Panc1 (cell line): ENCODE measurements at places on chromosomes 7 and 10.

- no peak for DNase-seq
Measured at GRCh38 chr10:48456361-48456804, 148.5 kb downstream of the ARHGAP22 start.

DNA sequence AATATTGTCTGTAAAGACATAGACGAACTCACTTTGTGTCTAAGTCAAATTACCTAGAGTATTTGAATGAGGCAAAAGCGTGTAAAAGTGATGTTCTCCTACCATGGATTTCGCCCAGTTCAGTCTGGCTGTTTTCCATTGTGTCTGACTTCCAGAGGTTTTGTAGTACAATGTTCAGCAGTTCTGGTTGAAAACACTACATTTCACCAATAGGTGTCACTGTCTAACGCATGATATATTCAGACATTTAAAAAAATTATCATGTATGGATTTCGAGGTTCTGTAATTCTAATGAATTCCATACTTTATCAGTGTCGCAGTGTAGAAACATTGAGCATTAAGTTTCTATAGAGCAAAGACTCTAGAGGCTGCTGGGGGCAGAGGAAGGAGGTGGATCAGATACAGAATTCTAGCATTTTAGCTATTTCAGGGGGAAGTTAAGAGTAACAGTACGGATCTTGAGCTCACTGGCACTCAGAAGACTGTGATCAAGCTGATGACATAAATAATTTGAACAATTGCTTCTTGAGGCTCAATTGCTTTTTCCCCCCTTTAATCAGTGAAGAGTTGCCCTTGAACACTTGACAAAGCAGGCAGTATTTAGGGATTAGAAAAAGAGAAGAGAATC is 196.9 kb upstream of the RHOBTB1 start:
- DNase-seq: peak; percentile 67

- DNase-seq: no peak
Measured at GRCh38 chr10:102347236-102347828, 48.2 kb upstream of the NFKB2 start.

GRCh38 chr10:60008816-60009215 is 102.5 kb upstream of the CCDC6 start:
- no peak for DNase-seq

DNA sequence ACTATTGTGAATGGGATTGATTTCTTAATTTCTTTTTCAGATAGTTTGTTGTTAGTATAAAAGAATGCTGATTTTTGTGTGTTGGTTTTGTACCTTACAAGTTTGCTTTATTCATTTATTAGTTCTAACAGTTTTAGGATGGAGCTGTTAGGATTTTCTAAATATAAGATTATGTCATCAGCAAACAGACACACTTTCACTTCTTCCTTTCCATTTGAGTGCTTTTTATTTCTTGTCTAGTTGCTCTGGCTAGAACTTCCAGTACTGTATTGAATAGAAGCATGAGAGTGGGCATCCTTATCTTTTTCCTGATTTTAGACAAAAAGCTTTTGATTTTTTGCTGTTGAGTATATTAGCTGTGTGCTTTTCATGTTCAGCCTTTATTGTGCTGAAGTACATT is 81.5 kb downstream of the DNAH11 start:
- DNase-seq: no peak

- no peak for DNase-seq
Measured at GRCh38 chr10:30828680-30829079, 199.1 kb upstream of the LYZL2 start.

GRCh38 chr7:109782806-109783205 is 1213.1 kb downstream of the DNAJB9 start:
- no peak for DNase-seq

GRCh38 chr7:45718464-45719330 is 144.5 kb downstream of the ADCY1 start:
- no peak for DNase-seq

DNA sequence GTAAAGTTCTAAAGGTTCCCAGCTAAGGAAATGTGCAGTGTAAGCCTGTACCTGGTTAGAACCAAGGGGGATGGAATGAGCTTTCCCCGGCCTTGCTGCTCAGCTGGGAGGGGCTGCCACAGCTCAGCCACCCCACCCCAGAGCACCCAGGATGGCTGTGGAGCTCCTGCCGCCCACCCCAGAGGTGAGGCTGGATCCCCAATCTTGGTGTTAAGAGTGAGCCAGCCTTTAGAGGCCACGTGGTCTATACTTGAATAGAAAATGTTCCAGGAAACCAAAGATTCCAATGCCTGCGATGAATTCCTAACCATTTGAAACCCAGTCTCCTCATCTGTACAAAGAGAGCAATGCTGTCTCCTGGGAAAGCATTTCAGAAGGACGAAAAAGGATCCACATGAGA is 16.5 kb downstream of the DIP2C start:
- DNase-seq: no peak

- DNase-seq: no peak
Measured at GRCh38 chr7:152144557-152145245, 119.2 kb downstream of the GALNT11 start.

DNA sequence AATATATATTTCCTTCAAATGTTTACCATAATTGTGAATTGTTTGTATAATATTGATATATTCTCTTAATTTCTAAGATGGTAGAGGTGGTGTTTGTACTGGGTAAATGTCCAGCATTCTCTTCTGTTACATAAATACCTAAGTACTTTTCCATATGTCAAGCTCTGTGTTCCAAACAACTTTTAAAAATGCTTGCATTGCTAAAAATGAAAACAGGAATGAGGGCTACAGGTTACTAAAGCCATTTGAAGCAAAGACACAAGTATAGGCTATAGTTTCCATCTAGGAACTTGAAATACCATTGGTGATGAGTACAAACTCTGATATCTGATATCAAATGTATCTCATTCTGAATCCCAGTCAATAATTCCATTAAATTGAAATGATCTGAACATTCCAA is 233.6 kb upstream of the SORCS1 start:
- DNase-seq: no peak
